ENCODE measurements at places on chromosomes 7 and 10.

GRCh38 chr10:38159004-38159403, 64.9 kb downstream of the ZNF37A start:
- no peak for DNase-seq

GRCh38 chr10:61304746-61305145, 148.4 kb downstream of the TMEM26 start:
- no peak for DNase-seq

- DNase-seq: no peak
Observed at GRCh38 chr10:82914655-82915136, 1039.7 kb downstream of the NRG3 start.

GRCh38 chr7:100753750-100754149, 20.4 kb downstream of the ZAN start:
- DNase-seq: no peak

DNA sequence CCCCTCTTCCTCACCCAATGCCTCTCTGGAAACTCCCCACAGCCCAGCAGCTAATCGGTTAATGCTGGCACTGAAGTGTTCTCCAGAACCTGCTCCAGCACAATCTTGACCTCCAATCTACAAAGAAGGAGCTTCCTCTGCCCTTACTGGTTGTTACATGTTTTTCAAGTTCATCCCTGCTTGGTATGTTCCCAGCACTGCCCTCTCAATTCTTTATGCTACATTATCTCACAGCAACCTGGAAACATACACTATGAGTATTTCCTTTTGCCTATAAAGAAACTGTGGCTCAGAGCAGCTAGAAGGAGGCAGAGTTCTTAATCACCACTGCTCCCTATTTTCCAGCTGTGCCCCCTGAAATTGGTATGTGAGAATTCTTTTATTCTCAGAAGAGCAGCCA, 84.1 kb upstream of the KMT2E start:
- no peak for DNase-seq

DNA sequence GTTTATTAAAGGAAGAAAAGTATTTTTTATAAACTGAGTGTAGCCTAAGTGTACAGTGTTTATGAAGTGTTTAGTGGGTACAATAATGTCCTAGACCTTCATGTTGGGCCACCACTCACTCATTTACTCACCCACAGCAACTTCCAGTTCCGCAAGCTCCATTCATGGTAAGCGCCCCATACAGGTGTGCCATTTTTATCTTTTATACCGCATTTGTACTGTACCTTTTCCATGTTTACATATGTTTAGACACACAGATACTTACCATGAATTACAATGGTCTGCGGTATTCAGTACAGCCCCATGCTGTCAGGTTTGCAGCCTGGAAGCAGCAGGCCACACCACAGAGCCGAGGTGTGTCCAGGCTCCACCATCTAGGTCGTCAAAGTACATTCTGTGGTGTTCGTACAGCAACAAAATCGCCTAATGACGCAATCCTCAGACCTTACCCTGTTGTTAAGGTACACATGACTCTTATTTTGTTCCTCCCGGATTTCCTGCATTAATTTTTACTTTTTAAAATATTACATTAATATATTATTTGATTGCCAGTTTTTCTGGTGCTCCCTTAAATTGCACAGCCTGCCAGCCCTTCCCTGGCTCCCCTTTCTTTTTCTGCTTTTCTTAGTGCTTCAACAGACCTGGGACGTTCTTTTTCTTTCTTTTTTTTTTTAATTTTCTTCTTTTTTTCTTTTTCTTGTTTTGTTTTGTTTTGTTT, 881 bp upstream of the SSBP1 start:
- no peak for DNase-seq

Data from stimulated activated CD4-positive, alpha-beta T cell treated with anti-CD3 and anti-CD28 coated beads, Interleukin-4, amount 100 ng/mL, for 4 hours (primary cell).